ENCODE measurements at places on chromosomes 3 and 15. TPM values are rescaled to one million over a fixed set of nuclear protein-coding genes. Genes with fewer than 3 reads are reported as not detected.

DNA sequence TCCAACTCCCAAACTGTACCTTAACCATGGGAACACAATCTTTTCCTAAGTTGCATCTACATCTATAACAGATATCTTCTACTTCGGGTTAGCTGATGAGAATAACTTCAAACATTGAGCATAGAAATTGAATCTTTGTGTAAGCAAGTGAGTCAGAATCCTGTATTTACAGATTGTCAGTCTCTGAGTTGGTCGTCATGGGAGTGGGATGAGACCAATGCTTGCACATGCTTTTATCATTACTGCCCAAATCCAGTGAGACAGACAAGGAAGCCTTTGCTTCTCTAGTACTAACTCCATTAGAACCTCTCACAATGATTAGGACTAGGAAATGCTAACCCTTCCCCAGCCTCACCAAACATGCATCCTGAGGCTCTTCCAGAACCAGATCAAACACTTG lies 587.1 kb upstream of the ZNF717 start:
- no peak for DNase-seq

- DNase-seq = no peak
These were observed 61.8 kb downstream of the SLC9A9 start for GRCh38 chr3:143786219-143787191.

- no peak for DNase-seq
These were observed 22.1 kb downstream of the PLOD2 start for GRCh38 chr3:146138902-146139301.

DNA sequence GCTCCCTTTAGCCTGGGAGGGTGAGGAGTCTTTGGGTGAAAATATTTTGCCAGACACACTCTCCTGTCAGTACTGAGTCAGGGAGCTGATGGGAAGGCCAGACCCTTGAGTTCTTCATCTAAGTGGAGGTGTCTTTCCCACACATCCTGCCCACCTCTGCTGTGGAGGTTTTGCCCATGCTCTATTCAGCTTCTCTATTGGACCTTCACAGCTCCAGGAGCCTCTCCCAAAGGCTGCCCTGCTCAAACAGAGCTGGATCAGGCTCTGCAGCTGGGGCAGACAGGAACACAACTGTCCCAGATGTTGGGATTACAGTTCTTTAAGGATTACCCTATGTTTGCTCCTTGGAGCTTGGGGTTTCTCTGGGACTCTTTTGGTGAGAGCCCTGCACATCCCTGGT lies 77.9 kb downstream of the SPSB4 start:
- no peak for DNase-seq

- no peak for DNase-seq
These were observed 2.0 kb upstream of the BAHD1 start for GRCh38 chr15:40438712-40439111.

DNA sequence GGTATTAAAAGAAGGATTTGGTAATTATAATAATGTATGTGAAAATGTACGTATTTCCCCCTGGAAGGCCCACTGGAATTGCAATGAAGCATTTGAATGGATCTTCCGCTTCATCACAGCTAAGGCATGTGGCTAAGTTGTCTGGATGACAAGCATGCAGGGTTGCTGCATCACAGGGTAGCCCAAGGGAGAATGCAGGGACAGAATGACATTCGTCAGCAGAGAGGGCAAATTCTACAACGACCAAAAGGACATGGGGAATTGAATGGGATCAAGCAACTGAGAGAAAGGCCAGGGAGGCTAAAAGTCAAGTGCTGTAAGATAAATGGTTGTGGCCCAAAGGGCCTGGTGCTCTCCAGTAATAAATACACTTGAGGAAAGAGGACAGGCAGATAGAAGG lies 95.4 kb downstream of the ISL2 start:
- DNase-seq = no peak

GRCh38 chr3:71930056-71930991 lies 145.4 kb upstream of the PROK2 start:
- no peak for DNase-seq

DNA sequence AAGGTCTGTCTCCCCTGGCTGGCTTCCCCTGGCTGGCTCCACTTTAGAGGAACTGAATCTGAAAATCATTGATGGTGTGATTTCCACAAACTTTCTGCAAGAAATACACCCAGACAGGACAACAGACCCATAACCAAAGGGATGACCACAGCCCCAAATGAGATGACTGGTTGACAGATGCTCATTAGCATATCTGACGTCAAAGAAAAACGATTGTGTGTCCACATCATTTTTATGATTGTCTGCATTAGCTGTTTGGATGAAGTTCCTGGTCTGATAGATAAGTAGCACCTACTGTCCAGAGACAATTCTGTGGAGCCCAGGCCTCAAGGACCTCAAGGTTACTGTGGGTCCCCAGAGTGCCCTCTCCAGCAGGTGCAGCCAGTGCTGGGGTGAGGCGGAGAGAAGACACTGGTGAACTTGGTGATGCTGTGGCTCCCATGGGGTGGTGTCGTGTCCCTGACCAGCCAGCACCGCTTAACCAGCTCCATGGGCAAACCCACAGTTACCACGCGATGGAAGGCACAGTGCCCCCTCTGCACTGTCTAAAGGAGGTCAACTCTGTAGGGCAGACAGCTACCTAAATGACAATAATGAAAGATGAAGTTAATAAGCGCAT lies 127.4 kb downstream of the NSMCE3 start:
- DNase-seq = no peak

GRCh38 chr3:39751286-39751685 lies 58.1 kb upstream of the MYRIP start:
- no peak for DNase-seq

DNA sequence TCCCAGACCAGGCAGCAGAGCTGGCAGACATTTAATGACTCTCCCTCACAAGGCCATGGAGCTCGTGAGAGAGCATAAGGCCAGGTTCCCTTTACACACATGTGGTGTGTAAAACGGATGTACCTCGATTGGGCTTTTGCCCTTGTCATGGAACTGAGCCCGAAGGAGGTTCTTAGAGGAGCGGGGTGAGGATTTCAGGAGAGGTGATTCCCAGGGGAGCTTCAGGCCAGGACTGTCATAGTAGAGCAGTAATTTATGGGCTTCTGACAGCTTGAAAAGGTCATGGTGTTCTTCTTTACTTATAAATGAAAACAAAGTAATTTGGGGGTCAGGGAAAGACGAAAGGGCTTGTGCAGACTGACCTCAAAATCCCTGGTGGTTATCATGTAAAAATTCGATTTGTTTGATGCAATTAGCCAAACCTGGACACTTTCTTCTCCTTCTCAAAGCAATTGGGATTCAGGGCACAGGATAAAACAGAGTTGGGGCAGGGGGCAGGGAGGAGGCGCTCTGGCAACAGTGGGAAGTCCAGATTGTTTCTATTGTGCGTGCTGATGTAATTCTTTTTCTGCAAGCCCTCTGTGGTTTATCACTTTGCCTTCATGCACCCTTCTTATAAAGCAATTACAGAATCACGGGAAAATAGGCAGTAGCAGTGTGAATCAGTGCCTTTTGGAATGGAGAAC lies 51.0 kb downstream of the CACNA1D start:
- DNase-seq = no peak

DNA sequence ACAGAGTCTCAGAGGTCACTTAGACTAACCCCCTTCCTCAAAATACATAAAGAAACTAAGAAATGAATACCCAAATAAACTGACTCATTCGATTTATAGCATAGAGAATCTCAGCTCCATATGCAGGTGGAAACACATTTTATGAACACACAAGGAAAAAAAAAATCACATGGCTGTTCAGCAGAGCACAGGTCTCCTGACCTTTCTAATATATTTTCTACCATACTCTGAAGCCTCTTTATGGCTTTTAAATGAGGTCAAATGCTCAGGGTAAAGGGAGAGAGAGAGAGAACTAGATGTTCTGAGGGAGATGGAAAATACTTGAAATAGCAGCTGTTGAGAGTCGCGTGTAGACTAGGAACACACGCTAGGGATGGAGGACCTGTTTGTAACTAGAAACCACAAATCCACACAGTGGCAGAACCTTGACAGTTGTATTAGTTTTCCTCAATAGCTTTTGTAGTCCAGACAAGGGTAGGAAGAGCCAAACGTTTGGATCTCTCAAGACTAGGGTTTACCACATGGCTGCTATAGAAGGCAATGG lies 165.3 kb downstream of the FMN1 start:
- DNase-seq = no peak

- no peak for DNase-seq
These were observed 299.9 kb downstream of the SLC9A9 start for GRCh38 chr3:143548393-143548792.

GRCh38 chr15:71807125-71807629 lies 3.2 kb upstream of the NR2E3 start:
- DNase-seq = no peak

DNA sequence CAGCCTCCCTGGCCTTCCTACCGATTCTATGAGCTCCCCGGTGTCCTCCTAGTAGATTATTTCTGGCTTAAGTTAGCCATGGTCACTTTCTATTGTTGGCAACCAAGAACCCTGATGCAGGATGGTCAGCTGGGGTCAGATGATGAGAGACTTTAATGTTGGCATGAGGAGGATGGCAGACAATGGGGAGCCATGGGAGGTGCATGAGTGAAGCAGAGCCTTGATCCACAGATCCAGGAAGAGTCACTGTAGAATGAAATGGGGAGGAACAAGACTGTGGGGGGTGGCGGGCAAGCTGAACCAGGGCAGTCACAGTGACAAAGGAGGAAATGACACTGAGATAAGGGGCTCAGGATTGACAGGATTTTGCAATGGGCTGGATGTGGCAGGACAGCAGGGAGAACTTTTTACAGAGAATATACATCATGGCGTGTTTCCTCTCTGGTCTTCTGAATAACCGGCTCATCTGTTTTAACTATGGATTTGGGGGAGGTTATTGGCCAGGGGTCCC lies 60.9 kb downstream of the RPLP1 start:
- DNase-seq = no peak

DNA sequence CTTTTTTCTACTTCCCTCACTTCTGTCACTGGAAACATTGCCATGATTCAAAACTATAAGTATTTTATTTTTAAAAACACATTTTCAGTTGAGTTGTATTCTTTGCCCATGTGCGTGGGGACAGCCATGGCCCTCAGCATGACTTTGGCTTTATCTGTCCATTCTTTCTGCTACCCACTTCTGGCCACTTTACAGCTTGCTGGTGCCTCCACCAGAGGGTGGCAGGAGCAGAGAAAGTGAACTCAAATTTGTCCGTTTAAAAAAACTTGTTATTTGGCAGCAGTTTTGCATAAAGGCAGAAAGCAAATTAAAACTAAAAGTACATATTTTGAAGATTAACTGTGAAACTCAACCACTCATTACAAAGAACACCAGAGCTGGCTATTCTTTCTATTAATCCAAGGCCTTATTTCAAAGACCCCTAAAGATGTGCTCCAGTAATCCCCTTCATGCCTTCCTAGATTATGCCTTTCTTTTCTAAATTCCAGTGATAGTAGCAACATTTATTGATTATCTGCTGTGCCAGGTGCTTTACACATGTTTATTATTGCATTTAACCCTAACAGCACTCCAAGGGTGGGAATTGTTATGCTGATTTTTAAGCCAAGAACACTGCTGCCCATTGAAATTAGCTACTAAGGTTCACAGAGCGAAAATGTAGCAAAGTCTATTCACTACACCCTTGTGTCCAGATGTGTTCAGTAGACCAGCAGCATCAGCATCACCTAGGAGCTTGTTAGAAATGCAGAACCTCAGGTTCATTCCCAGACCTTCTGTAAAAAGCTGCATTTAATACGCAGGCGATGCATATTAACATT lies 134.8 kb downstream of the THRB start:
- no peak for DNase-seq

GRCh38 chr3:181929501-181929900 lies 217.8 kb downstream of the SOX2 start:
- DNase-seq = no peak

DNA sequence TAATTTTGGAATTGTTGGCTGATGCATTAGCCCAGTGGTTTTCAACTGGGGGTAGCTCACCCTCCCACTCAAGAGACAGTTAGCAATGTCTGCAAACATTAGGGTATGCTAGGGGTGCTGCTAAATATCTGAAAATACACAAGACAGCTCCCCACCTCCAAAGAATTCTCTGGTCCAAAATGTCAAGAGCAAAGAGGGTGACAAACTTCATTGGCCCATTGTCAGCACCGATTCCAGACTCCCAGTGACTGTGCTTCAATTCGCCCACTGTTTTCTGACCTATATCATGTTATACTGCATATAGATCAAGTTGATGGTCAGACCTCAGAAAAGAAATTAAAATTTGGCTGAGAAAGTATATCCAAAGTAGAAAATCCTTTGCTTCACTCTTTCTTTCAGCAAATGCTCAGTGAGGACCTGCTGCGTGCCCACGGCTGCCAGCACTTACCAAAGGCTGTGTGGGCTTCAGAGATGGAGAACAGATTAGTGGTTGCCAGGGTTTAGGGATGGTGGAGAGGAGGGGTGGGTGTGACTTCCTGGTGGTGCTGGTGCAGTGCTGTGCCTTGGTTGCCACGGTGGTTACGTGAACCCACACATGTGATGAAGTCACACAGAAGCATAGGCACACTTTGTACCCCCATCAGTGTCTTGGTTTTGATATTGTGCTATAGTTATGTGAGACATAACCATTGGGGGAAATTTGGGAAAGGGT lies 204.0 kb downstream of the PLCL2 start:
- DNase-seq = no peak

DNA sequence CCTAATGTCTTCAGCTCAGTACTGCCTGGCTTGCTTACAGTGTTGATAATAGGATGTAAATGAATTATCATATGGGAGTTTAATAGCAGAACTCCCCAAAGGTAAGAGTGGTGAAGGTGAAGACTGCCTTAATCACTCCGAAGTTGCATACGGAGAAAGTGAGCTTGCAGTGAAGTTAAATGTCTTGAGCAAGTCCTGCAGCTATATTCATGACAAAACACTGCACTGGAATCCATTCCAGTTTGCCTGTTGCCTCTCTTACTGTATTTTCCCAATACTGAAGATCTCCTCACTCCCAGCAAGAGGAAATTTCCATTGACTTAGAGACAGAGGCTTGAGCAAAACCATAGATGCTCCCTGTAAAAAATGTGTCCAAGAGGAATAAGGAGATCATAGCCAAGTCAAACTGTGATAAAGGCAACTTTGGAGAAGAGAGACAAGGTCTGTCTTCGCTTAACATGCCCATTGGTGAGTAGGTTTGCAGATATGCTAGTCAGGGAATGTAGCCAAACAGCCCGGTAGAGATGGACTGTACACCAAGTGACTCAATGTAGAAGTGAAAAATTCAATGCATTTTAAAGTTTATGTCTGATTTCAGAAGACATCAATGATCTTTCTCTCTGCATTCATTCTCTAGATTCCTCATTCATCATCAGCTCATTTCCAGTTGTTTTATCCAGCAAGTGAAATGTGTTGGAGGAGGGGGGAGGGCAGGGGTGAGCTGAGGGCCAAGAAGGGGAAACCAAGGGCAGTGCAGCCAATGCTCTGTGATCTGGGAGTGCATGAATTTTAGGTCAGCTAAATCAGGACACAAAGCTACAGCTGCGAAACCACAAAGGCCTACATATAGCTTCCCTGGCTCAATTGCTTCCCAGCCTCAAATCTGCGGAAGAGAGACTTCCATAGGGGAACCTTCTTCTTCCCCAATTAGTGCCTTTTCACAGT lies 667.1 kb upstream of the NR2F2 start:
- DNase-seq = no peak

The SUSD5 gene
- 2.0 TPM for total RNA-seq

The RTP3 gene
- total RNA-seq = not detected

The DUOX1 gene
- total RNA-seq = not detected

The TMEM40 gene
- total RNA-seq = not detected

The CD96 gene
- not detected for total RNA-seq
